ENCODE measurements at places on chromosomes 1 and 21.

GRCh38 chr1:235952950-235953615 lies 86.4 kb upstream of the LYST start:
- DNase-seq, result no peak

- peak; percentile 39 for DNase-seq
These were observed 162.0 kb downstream of the RUNX1 start for GRCh38 chr21:34887105-34887442.

DNA sequence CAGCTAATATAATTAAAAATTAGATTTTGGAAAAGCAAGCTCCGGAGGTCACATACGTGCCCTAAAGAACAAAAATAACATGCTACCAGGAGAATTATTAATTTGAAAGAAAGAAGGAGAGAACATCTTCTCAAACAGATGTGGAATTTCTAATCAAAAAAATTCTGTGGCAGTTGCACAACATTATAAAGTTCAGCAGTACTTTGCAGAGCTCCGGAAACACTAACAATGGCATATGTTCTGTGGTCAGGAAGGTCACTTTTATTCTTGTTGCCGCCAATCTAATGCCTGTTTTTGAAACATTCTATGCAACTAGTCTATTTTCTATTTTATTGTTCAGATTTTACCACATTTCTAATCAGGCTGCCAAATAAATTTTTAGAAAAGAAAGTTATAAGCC lies 186.8 kb downstream of the SMYD3 start:
- no peak for DNase-seq

GRCh38 chr1:170675865-170676264 lies 11.9 kb downstream of the PRRX1 start:
- DNase-seq, result no peak

GRCh38 chr21:15679630-15680029 lies 50.2 kb upstream of the USP25 start:
- DNase-seq, result no peak

DNA sequence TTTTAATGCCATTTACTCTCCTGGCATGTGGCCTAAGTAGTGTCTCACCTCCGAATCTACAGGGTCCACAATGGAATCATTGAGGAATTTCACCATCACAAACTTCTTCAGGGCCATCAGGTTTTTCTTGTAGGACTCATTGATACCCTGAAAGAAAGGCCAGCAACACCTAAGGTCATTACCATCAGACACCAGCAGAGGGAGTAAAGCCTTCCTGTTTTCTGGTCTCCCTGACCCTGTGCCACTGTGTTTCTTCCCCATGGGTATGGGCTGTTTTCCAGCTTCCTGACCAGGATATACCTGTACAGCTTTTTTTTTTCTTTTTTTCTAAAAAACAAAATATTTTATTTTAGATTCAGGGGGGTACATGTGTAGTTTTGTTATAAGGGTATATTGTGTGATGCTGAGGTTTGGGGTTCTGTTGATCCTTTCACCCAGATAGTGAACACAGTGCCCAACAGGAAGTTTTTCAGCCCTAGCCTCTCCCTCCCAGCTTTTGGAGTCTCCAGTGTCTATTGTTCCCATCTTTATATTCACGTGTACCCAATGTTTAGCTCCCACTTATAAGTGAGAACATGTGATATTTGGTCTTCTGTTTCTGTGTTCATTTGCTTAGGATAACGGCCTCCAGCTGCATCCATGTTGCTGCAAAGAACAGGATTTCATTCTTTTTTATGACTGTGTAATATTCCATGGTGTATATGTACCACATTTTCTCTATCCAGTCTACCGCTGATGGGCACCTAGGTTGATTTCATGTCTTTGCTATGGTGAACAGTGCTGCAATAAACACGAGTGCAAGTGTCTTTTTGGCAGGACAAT lies 18.3 kb downstream of the PPT1 start:
- DNase-seq, result peak; percentile 37

GRCh38 chr1:118021668-118022067 lies 92.1 kb downstream of the WDR3 start:
- DNase-seq, result no peak

- DNase-seq, result peak; percentile 86
These were observed 20.0 kb upstream of the ZNF326 start for GRCh38 chr1:89974696-89975470.

DNA sequence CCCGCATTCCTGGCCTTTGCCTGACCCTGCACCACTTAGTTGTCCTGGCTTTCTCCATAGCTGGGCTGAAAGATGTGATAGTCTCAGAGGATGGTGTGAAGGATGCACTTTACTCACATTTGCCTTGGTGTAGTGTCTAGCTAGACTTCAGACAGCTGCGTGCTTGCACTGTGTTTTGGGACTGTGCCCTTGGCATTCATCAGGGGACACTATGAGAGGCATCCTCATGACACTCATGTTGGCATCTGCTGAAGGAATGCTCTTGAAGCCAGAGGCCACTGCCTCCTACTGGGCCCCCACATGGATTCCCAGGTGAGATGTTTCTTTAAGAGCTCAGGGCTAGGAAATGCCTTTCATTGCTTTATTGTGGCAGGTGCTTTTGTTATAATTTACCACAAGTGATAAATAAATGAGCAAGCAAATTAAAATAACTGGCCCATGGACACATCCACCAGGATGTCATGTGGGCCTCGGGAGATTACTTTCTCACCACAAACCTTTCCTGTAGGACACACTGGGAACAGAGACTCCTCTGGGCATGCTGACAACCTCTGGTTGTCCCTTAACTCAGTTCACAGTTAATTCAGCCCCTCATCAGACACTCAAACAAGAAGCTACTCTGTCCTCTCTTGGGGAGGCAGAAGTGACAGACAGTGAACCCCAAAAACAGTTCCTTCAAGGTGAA lies 99.4 kb upstream of the SPATA6 start:
- no peak for DNase-seq

DNA sequence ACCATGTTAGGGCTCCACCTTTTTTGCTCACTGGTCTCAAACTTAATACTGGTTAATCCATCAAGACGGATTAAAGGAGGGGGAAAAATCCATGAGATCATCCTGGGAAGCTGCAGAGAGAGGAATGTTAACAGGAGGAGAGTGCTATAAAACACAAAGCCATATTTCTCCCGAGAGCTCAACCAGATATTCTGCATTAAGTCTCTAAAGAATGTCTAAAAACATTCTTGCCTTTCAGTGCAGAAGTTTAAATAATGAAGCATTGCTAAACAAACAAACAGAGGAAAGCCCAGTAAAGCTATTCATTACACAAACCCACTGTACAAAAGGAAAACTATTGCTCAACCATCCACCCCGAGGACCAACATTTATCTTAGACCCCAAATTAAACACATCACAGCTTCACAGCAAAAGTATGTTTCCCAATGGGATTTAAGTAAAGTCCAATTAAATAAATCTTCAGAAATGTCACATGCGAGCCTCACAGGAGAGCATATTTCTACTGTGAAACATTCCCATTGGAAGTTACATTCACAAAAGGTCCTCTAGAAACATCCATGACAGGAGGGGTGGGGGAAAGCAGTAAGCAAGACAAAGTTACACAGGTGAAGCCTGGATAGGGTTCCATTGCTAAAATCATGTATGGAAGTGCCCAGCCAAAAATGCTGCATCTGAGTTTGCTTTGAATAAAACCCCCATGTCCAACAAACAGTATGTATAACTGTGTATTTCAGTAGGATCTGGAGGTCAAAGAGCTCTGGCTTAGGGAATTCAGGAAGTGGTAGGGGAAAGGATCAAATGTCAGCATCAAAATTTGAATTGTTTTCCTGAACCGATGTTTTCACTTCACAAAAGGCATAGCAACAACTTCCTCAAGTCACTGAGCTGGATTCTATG lies 23.3 kb downstream of the DUSP10 start:
- DNase-seq, result peak; percentile 85

DNA sequence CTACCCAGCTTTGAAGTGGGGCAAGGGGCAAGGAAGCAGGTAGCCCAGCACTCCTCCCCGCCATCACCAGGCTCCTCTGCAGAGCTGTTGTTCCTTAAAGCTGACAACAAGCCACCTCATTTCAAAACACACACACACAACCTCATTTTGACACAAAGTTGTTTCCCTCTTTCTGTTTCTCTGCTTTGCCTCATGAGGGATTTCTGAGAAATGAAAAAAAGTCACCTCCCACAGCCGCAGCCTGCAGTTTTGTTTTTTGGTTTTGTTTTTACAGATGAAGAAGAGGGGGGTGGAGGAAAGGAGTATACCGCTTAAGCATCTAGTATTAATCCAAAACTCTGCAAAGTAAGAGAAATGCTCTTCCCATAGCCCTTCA lies 12.1 kb downstream of the MCL1 start:
- DNase-seq, result no peak

GRCh38 chr1:217049721-217050120 lies 326.5 kb upstream of the ESRRG start:
- DNase-seq, result no peak

- DNase-seq, result no peak
These were observed 134.2 kb downstream of the NCAM2 start for GRCh38 chr21:21132390-21132789.

DNA sequence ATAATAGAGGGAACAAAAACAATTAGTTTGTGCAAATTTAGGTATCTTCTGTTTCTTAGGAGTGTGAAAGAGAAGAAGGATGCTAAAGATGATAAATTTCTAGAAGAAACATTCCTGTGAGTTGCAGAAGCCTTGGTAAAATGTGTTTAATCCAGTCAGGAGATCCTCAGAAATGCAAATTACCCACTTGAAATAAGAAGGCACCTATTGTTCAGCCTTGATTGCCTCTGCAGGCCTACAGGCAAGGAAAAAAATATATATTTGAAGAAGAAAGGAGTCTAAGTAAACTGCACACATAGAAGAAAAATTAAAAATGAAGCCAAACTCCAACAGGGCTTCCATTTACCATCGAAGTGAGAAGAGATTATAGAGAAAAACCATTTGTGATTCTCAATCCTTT lies 51.0 kb upstream of the LHX8 start:
- no peak for DNase-seq

DNA sequence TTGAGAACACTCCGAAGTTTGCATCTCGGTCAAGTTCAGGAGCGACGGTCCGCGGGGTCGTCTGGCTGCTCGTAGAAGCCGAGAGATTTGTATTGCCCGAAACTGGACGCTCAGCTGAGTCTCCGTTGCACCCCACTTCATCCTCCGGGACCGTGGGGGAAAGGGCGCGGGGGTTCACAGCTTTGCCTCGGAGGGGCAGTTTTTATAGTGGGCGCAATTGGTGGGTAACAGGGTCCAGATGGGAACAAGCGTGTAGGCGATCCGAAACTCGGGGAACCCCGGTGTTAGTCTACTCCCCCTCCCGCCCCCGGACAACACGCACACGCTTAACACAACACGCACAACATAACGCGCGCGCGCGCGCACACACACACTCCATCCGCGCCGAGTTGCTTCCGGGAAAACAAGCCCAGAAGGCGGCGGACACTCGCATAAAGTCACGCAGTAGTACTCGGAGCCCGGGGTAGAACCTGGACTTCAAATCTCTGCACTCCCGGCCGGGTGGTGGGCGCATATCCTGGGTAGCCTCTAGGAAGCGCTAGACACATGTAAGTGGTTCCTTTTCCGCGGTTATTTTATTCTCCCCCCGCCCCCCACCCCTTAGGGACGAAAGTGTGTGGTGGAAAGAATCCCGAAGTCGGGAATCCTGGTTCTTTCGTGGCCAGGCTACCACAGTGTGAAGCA lies 1.1 kb upstream of the JUN start:
- DNase-seq, result peak; percentile 96

Data from astrocyte of the spinal cord (primary cell).